Endothelial cell (in vitro differentiated cells): ENCODE measurements at places on chromosomes 7 and 10.

- no peaks in the 10 kb centered on the region for H3K4me1 ChIP-seq
- H3K36me3 ChIP-seq: no peaks in the 10 kb centered on the region
- H3K27ac ChIP-seq: no peak overlapping the region
- DNase-seq: no peak
- no peaks in the 10 kb centered on the region for H3K27me3 ChIP-seq
Observed at GRCh38 chr7:48300301-48300700, 129.0 kb downstream of the ABCA13 start.

GRCh38 chr10:86234107-86234506, 132.5 kb downstream of the GRID1 start:
- no peaks in the 10 kb centered on the region for H3K27me3 ChIP-seq
- DNase-seq: no peak
- H3K4me3 ChIP-seq: no peak overlapping the region
- H3K27ac ChIP-seq: no peak overlapping the region
- H3K36me3 ChIP-seq: peaks cover 3% of the 10 kb centered on the region

GRCh38 chr10:79260811-79261740, 86.2 kb upstream of the PPIF start:
- peaks cover 32% of the 10 kb centered on the region for H3K27me3 ChIP-seq
- no peak overlapping the region for H3K4me3 ChIP-seq
- peaks cover 13% of the 10 kb centered on the region for H3K36me3 ChIP-seq
- peak overlapping the region; percentile 72 for H3K27ac ChIP-seq
- DNase-seq: no peak

- H3K27me3 ChIP-seq: peaks cover 4% of the 10 kb centered on the region
- H3K4me1 ChIP-seq: peaks cover 19% of the 10 kb centered on the region
- peak overlapping the region; percentile 96 for H3K4me3 ChIP-seq
Observed at GRCh38 chr7:90597563-90598253, 1.6 kb downstream of the CDK14 start.

DNA sequence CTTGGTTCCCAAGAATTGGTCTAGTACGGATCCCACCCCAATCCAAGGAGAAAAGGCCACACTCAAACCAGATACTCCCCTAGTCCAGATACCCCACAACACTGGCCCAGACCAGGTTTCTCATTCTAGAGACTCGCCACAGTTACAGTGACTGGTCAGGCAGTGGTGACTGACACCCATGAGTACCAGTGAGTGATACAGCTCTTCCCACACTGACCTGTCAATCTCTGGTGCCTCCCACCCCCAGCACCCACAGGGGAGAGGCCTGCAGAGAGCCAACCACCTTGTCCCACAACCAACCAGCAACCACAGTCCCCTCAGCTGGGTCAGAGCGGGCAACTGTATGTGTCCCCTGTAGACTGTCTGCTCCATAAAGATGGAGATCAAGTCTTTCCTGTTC, 152.8 kb downstream of the NEURL1 start:
- H3K36me3 ChIP-seq: peaks cover 16% of the 10 kb centered on the region
- no peak overlapping the region for H3K27ac ChIP-seq
- DNase-seq: no peak
- H3K27me3 ChIP-seq: peaks cover 15% of the 10 kb centered on the region
- H3K4me3 ChIP-seq: no peak overlapping the region
- peaks cover 6% of the 10 kb centered on the region for H3K4me1 ChIP-seq

GRCh38 chr10:248307-248706, 113.1 kb downstream of the ZMYND11 start:
- H3K27me3 ChIP-seq: no peaks in the 10 kb centered on the region
- peaks cover 2% of the 10 kb centered on the region for H3K4me1 ChIP-seq
- H3K36me3 ChIP-seq: peaks cover 32% of the 10 kb centered on the region
- no peak overlapping the region for H3K27ac ChIP-seq

DNA sequence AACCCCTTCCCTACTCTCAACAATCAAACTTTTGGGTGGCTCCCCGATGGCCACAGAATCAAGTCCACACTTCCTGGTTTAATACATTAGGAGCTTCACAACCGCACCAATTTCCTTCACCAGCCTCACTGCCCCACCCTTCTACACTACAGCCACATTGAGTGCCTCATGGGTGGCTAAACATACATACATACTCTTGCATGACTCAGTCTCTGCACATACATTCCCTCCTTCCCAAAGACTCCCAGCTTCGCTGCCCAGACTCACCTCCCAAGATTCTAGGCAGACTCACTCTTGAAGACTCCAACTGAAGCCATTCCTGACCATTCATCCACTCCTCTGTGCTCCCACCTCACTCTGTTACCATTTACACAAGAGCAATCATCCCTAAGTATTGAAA, 15.9 kb downstream of the VPS41 start:
- H3K4me3 ChIP-seq: no peak overlapping the region
- H3K36me3 ChIP-seq: peaks cover 7% of the 10 kb centered on the region
- no peaks in the 10 kb centered on the region for H3K27me3 ChIP-seq
- H3K4me1 ChIP-seq: peaks cover 8% of the 10 kb centered on the region
- H3K27ac ChIP-seq: peak overlapping the region; percentile 11
- DNase-seq: no peak

DNA sequence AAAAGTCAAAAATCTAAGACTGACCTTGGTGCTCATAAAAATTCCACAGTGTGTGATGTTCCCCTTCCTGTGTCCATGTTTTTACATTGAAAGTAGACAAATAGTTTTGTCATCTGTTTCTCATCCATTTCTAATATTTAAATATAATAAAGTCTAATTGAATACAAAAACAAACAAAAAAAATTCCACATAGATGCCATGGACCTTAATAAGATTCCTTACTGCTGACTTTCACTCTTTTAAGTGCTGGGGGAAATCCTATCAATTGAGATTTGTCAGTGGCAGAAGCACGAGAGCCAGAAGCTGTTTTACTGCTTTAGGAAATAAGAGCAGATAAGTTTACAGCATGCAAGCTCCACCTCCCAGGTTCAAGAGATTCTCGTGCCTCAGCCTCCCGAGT, 310.0 kb downstream of the ABCA13 start:
- no peak overlapping the region for H3K4me3 ChIP-seq
- no peak for DNase-seq
- H3K27me3 ChIP-seq: no peaks in the 10 kb centered on the region
- no peaks in the 10 kb centered on the region for H3K4me1 ChIP-seq
- no peak overlapping the region for H3K27ac ChIP-seq

- no peak overlapping the region for H3K27ac ChIP-seq
- peaks cover 7% of the 10 kb centered on the region for H3K4me1 ChIP-seq
Observed at GRCh38 chr7:129067943-129068548, 13.1 kb upstream of the TNPO3 start.

GRCh38 chr7:117129521-117129955, 176.2 kb downstream of the ST7 start:
- H3K4me3 ChIP-seq: no peak overlapping the region
- no peak for DNase-seq
- H3K27ac ChIP-seq: no peak overlapping the region
- no peaks in the 10 kb centered on the region for H3K27me3 ChIP-seq
- peaks cover 27% of the 10 kb centered on the region for H3K4me1 ChIP-seq

GRCh38 chr10:33248638-33249037, 85.8 kb downstream of the NRP1 start:
- DNase-seq: no peak
- peaks cover 85% of the 10 kb centered on the region for H3K4me1 ChIP-seq
- H3K4me3 ChIP-seq: no peak overlapping the region
- H3K36me3 ChIP-seq: peaks cover 83% of the 10 kb centered on the region
- peak overlapping the region; percentile 98 for H3K27ac ChIP-seq

DNA sequence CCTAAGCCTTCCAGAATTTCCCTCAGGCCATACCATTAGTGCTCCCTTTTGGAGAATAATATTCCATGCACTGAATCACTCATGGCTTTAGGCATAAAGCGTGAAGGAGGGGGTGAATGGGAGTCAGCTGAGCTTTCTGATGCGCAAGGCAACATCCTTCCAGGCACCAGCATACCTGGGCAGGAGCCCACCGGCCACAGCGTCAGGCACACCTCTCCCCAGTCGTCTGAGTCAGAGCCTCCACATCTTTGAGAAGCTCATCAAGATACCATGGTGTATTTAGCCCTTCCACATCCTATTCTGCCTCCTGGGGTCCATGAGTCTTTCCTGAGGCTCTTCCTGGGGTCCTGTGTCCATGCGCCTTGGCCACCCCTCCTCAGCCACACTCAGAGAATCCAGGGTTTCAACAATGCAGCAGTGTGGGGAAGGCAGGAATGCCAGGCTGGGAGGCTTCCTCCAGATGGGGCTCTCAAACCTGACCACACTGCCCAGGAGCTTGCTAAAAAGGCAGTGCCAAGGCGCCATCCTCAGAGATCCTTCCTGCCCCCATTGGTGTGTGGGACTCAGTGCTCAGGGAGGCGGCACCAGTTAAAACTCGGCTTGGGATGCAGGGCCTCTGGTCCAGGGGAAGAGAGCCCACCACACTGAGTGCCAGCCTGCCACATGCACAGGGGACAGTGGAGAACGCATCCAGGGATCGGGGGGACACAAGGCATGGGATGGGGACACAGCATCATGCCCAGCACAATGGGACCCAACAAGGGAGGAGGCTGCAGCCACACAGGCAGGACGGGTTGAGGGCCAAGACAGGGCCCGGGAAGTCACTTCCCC, 31.6 kb downstream of the RASGEF1A start:
- no peak overlapping the region for H3K27ac ChIP-seq
- DNase-seq: no peak
- H3K4me3 ChIP-seq: no peak overlapping the region
- H3K27me3 ChIP-seq: peaks cover 20% of the 10 kb centered on the region

GRCh38 chr10:89744026-89744425, 42.6 kb downstream of the KIF20B start:
- no peak for DNase-seq
- H3K27ac ChIP-seq: no peak overlapping the region
- H3K27me3 ChIP-seq: no peaks in the 10 kb centered on the region

DNA sequence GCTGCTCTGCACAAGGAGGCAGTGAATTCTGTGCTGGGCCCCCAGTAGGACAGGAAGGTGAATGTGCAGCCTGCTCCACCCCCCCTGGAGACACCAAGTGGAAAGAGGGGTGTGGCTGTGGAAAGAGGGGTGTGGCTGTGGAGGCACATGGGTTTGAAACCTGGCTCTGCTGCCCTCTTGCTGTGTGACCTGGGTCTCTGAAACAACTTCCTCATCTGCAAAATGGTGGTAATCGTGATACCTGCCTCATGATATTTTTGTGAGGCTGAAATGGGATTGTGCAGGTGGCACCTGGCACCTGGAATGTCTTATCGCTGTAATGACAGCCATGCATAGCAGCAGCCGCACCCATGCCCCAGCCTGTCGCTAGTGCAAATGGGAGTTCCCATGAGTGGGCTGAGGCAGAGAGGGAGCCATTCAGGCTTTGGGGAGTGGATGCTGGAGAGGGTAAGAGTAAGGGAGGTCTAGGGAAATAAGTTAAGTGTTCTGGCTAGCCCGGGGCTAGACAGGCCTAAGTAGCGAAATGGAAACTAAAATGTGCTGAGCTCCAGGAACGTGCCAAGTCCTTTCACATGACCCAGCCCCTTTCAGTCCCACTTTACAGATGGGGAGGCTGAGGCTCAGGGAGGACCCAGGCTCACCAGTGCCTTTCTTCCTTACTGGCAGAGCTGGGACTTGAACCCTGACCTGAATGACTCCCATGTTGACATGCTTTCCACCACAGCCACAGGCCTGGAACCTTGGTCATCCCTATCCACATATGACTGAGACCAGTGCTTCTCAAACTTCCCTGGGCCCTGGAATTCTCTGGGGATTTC, 35.0 kb downstream of the C10orf105 start:
- peaks cover 9% of the 10 kb centered on the region for H3K27me3 ChIP-seq
- no peak overlapping the region for H3K27ac ChIP-seq
- H3K4me3 ChIP-seq: no peak overlapping the region

DNA sequence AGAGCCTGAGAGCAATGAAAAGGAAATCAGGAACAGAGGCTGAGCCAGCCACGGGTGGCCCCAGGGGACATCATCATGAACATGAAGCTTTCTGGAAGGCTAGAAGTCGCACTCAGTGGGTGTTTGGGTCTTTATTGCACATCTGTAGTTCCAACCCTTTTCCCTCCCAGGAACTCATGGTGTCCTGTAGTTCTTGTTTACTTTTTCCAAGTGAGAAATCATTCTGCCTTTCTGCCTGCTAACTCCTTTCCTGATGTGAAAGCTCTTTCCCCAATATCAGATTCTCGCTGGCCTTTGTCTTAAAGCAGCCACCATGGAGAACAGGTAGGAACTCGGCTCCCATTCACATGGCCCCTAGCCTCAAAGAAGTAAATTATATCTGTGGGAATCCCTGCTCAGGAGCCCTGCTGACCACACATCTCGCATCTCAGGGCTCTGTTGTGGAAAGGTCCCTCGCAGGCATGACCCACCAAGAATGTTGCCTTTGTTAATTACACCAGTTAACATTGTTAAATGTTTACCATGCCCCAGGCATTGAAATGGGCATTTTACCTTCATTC, 542.7 kb downstream of the TNS3 start:
- DNase-seq: no peak
- H3K27ac ChIP-seq: no peak overlapping the region
- peaks cover 8% of the 10 kb centered on the region for H3K4me1 ChIP-seq
- no peak overlapping the region for H3K4me3 ChIP-seq
- H3K36me3 ChIP-seq: no peaks in the 10 kb centered on the region

GRCh38 chr7:43784030-43784584, 25.6 kb downstream of the BLVRA start:
- no peaks in the 10 kb centered on the region for H3K4me1 ChIP-seq
- no peak overlapping the region for H3K27ac ChIP-seq
- peaks cover 1% of the 10 kb centered on the region for H3K27me3 ChIP-seq
- peaks cover 25% of the 10 kb centered on the region for H3K36me3 ChIP-seq

DNA sequence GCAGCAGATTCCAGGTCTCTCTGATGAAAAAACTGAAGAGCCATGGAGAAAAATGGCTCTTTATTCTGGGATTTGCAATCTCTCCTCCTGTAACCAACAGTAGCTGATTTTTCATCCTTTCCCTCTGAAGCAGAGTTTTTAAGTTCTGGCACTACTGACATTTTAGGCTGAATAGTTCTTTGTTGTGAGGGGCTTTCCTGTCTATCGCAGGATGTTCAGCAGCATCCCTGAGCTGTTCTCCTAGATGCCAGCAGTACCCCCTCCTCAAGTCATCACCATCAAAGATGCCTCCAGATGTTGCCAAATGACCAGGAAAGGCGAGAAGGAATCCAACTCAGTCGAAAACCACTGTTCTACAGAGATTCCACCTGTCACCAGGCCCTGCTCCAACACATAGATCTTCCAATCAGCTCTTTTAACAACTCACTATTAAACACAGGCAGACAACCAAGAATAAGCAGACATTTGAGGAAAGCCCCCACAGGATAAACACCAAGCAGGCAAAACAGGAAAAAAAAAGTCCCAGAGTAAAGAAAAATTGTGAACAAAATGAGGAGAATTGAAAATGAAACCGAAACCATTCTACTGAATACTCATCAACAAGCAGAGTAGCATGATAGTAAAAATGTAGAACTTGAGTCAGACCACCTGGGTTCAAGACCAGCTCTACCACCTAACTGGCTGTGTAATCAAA, 124.8 kb downstream of the MPP7 start:
- DNase-seq: no peak
- H3K4me1 ChIP-seq: peaks cover 9% of the 10 kb centered on the region
- no peak overlapping the region for H3K4me3 ChIP-seq
